ENCODE measurements at places on chromosomes 4 and X.

GRCh38 chr4:174521800-174522182, 497 bp downstream of the HPGD start:
- DNase-seq, result no peak

DNA sequence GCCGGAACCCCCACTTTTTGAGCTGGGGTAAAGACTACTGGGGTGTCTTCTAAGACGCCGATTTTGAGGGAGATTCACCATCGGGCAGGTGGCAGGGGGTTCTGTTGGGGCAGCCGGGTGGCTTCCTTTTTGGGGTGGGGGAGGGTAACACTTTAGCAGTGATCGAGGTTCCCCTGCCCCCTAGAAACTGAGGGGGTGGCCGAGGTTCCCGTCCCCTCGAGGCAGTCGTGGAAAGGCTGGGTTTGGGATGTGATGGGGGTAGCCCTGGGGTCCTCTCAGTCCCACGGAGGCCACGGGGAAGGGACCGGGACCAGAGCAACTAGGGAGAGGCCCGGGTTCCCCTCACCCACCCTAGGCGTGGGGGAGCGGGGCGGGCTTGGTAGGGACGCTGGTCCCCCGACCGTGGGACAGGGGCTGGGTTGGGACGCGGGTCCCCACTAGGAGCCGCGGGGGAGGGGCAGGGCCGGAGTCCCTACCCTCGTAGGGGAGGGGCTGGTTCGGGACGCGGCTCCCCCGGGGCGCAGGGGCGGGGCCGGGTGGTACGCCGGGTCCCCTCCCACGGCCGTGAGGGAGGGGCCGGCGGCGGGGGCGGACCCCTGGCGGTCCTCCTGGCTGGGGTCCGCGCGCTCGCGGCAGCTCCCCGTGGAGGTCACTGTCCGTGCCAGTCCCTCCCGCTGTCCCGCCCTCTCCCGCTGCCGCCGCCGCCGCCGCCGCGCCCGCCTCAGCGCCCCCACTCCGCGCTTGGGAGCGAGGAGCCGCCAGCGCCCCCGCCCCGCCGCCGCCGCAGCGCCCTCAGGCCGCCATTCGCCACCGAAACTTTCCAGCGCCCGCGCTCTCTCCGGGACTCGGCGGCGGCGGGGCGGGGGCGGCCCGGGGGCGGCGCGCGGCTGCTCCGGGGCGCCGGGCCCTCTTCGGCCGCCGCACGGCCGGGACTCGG, at the start of gene TBL1X:
Gene TBL1X, plus strand, starts transcription at position 624 of the 937 bp plus-strand sequence. CDS start 188,529 bp downstream, outside the sequence.
- peak; percentile 21 for DNase-seq

DNA sequence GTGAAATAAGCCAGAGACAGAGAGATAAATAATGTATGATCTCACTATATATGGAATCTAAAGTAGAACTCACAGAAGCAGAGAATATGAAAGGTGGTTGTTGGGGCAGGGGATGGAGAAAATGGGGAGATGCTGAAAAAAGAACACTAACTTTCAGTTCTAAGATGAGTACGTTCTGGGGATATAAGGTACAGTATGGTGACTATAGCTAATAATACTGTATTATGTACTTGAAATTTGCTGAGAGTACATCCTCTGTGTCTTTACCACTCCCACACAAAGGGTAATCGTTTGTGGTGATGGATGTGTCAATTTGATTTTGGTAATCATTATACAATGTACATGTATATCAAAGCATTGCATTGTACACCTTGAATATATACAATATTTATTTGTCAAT, 6.6 kb downstream of the FBXL5 start:
- no peak for DNase-seq

DNA sequence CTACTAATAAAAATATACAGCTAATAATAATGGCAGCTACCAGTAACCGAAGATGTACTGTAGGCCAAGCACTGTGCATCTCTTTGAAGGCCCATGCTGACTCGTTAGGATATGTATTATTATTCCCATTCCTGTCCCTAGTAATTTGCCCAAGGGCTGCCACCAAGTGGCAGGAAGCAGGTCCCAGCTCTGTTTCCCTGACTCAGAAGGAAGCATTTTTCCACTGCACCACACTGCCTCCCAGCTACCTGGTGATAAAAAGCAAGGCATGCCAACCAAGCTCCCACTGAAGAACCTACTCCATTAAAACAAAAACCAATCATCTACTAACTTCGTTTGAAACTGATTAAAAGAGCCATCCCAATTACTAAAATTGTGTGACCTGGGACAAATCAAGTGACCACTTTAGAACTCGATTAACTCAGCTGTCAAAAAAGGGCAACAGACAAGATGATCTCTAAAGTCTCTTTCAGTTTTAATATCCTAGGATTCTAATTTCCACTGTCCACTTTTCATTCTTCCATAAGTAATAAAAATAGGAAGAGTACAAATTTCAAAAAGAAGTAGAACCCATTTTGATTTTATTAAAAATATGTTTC, 24.3 kb upstream of the PGM2 start:
- DNase-seq, result peak; percentile 64

- DNase-seq, result no peak
These were observed 45.3 kb downstream of the TENM3 start for GRCh38 chr4:182288534-182288933.

DNA sequence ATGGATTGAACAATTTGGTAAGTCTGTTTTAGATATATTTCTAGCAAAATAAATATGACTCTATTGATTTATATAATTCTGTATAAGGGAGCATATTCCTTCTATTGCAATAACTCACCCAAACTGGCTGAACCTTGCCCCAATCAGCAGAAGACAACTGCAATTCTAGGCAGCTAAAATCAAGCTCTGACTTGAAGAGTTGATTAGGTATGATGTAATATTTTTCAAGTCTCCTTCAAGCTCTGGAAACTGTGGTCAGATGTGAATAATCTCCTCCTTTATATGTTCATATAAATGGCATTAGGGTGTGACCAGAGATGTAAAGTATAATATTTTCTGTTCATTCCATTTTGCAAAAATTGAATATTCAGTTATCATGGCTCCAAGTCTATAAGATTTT, 8.2 kb downstream of the RASSF6 start:
- DNase-seq, result no peak

GRCh38 chr4:118753685-118754084, 68.5 kb downstream of the METTL14 start:
- peak; percentile 20 for DNase-seq

DNA sequence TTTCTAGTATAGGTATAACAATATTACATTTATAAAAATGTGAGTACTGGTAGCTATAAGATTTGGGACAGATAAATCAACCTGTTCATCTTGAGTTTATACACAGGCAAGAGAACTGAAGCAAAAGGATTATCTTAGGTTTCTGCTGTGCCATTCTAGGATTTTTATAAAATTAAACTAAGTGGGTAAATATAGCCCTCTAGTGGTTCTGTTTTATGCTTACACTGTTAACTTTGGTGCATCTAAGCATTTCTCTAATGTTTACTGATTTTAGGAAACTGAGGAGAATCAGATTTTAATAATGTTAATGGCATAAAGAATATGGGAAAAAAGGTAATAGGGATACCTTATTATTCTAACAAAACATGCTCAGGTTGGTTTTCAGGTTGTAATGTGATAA, 1.1 kb upstream of the RRH start:
- DNase-seq, result no peak

DNA sequence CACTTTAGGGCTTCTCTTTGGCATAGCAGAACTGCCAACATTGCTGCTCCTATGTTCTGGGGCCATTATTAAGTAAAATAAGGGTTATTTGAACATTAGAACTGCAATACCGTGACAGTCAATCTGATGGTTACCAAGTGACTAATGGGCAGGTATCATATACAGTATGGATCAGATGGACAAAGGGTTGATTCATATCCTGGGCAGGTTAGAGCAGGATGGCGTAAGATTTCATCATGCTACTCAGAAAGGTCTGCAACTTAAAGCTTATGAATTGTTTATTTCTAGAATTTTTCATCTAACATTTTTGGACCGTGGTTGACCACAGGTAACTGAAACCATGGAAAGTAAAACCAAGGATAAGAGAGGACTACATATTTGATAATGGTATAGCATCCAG, 40.9 kb downstream of the BRCC3 start:
- no peak for DNase-seq

GRCh38 chr4:105630670-105631655, 77.5 kb downstream of the INTS12 start:
- DNase-seq, result no peak

DNA sequence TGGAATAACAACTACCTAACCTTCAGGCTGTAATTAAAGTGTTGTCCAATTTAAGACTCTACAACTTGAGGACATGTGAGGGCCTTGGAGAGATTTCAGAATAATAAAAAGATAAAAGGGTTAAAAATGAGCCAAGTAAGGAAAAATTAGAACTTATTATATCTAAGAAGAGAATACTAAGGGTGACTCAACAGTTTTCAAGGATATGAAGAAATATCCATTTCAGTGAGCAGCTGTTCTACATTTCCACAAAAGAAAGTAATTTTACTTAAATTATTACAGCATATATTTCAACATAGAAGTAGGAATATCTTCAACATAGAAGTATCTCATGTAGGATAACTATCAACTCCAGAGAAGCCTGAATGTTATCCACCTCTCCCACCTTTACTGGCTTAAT, 11.3 kb downstream of the SNX12 start:
- DNase-seq, result peak; percentile 63

- no peak for DNase-seq
These were observed 5.3 kb upstream of the ADRA2C start for GRCh38 chr4:3760841-3761240.

GRCh38 chr4:108556588-108557200, 63.7 kb upstream of the RPL34 start:
- DNase-seq, result peak; percentile 19

DNA sequence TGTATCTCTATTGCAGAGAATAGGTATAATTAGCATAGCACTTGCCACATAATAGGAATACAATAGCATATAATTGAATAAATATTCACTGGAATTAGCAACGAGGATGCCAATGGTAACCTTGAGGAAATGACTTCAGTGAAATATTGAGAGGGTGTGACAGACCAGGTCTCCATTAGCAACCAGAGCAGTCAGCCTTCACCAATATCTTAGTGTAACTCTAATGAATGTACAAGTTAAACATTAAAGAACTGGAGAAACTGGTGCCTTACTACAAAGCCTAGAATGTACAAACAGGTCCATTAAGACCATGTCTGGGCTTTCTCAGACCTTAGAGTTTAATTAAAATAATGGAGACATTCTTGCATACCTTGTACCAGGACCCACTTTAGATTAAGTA, 143.0 kb downstream of the MAGEB17 start:
- no peak for DNase-seq

- peak; percentile 39 for DNase-seq
These were observed 1.9 kb upstream of the VEGFC start for GRCh38 chr4:176794651-176795050.
